ENCODE measurements at places on chromosomes 3 and 15.
A peak's percentile ranks its signal among the peaks of the same experiment; 100 is the strongest.

DNA sequence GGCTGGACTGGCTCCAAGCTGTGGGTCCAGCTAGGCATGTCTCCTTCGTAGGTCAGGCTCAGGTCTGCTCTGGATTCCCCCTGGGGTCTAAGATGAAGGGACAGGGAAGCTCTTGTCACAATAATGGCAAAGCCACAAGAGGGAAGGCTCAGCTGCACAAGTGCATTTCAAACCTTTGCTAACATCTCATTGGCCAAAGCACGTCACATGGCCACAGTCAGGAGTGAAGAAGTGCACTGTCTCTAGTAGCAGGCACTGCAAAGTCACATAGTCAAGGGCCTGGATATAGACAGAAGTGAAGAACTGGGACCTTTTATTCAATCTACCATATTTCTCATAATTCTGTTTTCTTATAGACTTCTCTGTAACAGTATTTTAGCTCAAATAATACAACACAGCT is 20.1 kb downstream of the DLEC1 start:
- no peak for DNase-seq

DNA sequence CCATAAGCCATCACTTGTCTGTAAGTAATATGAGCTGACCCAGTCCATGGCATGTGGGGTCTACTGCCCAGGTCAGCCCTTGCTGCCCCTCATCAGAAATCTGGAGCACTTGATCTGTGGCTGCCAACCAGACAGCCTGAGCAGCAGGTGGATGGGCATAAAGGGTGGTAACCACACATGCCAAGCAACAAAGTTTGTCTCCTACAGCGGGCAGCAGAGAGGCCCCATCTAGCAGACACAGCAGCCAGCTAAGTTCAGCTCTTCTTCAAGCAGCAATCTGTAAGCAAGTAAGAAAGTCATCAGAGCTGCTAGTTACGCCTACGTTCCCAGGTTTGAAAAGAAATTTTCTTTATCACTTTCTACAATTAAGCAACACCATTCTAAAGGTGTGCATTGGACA is 27.9 kb downstream of the CHCHD4 start:
- DNase-seq = no peak

- DNase-seq = no peak
Measured at GRCh38 chr15:69792823-69793222, 304.9 kb downstream of the TLE3 start.

DNA sequence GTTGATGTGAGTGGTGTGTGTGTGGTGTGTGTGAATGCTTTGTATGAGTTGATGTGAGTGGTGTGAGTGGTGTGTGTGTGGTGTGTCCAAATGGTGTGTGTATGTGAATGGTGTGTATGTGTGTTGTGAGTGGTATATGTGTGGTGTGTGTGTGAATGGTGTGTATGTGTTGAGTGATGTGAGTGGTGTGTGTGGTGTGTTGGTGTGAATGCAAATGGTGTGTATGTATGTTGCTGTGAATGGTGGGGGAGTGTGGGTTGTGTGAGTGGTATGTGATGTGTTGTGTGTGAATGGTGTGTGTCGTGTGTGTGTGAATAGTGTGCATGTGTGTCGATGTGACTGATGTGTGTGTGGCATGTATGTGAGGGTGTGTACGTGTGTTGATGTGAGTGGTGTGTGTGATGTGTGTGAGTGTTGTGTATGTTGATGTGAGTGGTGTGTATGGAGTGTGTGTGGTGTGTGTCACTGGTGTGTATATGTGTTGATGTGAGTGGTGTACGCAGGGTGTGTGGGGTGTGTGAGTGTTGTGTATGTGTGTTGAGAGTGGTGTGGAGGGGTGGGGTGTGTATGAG is 40.6 kb downstream of the ARNT2 start:
- no peak for DNase-seq

DNA sequence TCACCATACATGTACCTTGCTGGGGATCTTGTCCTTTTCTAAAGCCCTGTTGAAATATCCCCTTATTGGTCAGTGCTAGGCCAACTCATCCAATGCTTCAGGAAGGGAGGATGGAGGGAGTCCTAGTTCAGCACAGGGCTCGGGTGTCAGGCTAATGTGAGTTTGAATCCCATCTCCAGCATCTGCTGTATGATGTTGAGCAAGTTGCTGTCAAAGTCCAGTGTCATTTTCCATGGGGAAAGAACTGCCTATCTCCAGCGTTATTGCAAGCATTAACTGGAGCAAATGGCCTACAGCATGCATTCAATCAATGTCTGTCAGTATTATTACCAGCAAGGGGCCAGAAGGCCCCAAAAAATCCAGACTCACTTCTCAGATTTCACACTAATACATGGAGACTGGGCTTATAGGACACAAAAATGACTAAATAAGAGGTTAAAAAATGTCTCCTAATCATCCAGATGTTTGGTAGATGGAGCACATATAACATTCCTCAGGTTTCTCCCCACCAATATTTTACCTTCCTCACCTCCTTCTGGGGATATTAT is 40.8 kb downstream of the SRGAP3 start:
- no peak for DNase-seq

DNA sequence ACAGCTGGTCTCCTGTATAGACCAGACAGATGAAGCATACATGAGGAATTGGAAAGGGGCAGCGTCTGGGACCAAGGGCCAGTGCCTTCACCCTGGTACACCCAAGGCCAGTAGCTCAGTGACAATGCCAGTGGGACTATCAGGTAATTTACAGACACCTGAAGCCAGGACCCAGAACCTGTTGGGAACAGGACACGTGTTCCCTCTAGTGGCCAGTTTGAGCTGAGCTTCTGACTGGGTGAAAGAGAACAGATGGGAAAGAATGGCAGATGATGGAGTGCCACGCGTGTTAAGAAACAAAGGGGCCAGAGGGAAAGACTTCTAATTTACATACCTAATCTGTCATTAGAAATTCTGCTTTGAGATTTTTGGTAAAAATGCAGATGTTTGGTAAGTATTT is 5.1 kb upstream of the SLC25A38 start:
- DNase-seq = peak; percentile 39

GRCh38 chr15:58771621-58772250 is 634 bp downstream of the MINDY2 start:
- DNase-seq = no peak

DNA sequence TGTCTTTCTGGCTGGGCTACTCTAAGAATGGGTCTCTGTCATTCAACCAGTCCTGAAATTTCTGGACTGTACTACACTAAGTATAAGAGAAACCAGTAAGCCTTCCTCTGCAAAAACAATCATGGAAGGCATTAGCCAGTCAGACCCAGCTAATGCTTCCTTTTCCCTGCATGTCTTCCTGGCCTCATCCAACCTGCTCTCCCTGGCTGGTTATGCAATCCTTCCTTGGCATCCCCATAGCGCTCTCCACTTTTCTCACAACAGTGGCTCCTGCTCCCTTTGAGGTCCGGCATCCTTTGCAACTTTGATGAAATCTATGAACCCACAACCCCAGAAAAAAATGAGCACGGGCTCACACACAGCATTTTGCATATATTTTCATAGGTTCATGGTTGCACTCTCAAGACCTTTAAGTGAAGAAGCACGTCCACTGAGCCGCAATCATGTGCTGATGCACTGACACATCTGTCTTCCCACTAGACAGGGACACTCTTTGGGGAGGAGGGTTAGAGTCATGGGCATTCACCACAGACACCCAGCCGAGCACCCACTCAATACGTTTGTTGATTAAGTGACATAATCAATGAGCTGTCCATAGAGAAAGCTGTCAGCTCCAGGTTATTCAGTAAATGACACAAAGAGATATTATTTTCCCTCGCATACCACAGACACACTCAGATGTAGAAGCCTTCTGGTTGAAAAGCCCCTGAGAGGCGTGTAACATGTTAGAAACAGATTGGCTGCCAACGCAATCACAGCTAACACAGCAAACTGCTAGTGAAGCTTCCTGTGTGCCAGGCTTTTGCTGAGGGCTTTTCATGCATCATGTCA is 66.7 kb downstream of the PLD1 start:
- no peak for DNase-seq

DNA sequence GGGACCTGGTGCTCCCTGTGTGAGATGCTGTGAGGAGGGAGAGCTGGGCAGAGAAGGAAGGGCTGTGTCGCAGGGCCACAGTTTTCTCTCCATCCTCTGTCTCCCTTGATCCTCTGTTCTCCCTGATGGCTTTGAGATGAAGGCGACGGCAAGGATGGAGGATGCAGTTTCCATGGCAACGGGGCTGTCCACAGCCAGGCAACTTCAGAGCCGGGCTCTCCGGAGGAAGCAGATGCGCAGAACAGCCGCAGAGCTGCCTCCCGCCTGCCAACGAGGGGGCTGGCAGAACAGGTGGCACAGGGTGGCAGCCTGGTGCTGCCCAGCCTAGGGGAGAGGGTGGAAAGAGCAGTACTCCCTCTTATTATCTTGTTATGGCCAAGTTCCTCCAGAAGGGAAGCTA is 9.9 kb upstream of the GRM2 start:
- no peak for DNase-seq

DNA sequence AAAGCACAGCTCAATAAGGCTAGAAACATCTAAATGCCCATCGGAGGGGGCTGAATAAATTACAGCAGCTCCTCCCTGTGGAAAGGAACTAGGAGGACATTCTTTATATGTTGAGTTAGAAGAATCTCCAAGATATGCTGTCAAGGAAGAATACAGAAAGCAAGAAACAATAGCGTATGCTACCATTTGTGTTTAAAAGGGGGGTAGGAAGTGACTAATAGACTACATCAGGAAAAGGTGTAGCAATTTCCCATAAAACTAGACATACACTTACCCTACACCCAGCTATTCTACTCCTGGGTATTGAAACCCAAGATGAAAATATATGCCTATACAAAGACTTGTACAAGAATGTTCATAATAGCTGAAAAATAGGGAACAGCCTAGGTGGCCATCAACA is 21.6 kb downstream of the SEC61A1 start:
- DNase-seq = no peak

DNA sequence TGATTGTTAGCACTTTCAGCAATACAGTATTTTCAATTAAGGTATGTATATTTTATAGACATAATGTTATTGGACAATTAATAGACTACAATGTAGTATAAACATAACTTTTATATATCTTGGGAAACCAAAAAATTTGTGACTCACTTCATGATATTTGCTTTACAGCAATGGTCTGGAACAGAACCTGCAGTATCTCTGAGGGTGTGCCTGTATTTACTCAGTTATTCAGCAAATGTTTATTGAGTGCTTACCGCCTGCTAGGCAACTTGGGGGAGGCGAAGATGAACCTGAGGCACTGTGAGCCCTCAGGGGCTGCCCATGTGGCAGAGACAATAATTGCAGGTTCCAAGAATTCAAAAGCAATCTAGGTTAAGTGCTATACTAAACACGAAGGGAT is 144.8 kb downstream of the GABRB3 start:
- no peak for DNase-seq

DNA sequence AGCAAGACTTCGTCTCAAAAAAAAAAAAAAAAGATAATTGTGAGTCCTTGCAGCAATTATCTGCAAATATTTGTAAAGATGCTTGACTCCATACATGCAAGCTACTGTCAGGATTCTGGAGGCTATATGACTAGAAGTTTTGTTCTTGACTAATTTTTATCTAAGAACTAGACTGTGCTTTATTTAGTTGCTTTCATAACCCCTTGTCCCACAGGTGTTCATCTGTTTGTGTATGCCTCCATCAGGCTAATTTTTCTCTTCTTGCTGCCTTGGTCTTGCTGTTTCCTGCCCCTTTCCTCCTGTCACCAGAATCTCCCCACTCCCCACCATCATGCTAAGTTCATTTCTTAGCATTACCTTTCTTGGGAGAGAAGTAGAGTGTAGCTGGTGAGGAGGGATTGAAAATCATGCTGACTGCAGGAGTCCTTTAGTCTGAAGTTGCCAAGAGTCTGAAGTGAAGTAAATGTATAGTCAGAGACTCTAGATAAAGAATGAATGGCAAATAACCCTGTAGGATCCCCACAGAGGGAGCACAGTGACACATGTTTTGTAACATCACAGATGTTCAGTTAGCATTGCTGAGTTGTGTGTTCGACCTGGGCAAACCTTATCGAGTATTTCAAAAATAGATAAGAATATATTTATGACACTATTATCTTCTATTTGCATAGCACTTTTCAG is 12.5 kb downstream of the ST3GAL6 start:
- no peak for DNase-seq

GRCh38 chr15:75153087-75153486 is 48.6 kb upstream of the C15orf39 start:
- no peak for DNase-seq

DNA sequence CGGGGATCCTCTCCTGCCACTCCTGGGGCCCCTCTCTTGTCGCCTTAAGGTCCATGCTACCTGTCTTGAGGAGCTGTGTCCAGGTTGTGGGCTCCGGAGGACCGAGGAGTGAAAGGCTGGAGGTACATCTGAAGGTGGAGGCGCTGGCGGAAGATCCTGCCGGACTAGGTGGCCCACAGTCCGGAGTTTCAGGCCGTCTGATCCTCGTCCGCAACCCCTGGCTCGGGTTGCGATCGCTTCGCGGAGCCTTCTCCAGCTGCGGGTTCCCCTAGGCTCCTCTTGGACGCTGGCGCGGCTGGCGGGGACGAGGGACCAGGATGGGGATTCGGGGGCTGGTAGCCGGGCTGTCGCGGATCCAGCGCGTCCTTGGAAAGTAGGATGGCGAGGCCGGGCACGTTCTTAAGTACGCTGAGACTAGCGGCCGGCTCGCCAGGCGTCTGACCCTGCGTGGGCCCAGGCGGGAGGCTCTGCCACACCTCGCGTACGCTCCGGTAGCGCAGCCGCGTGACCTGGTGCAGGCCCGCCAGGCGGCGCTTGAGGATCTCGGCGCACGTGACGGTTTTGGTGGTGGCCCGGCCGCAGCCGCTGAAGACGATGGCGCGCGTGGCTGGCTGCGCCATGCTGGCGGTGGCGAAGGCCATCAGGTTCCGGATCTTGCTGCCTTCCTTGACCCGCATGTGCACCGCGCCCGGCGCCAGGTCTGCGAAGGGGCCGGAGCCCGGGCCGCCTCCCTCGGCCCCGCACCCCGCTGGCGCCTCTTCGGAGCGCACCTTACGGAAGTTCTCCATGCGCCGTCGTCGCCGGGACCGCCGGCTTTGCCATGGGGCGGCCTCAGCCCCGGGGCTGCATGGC is 550 bp downstream of the RPP25 start:
- peak; percentile 37 for DNase-seq

DNA sequence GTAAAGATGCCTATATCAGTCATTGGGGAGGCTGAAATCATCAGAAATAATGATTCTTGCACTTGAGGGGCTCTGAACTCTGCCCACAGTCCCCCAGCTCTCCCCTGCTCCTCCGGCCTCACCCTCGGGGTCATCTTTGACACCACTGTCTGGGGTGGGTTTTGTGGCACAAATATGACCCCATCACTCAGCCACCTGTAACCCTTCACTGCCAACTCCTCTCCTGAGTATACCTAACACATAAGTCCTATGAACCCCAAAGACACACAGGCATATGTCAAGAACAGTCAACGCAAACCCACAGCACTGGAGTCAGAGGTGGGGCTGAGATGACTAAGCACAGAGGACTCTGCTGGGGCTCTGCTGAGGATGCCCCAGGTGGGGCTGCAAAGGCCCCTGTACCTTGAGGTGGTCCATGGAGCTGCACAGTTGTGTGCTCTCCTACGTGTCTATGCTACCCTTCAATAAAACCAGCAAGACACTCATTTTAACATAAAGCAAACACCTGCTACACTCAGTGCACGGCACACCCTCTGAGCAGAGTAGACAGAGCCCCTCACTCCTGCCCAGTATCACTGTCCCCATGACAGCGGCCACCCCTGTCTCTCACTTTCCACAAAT is 29.9 kb downstream of the SLC41A3 start:
- DNase-seq = no peak
